Activated T-cell treated with anti-CD3 and anti-CD28 coated beads, Interleukin-2, amount 50 U/mL, for 48 hours (primary cell): ENCODE measurements at places on chromosomes 2 and 18.

DNA sequence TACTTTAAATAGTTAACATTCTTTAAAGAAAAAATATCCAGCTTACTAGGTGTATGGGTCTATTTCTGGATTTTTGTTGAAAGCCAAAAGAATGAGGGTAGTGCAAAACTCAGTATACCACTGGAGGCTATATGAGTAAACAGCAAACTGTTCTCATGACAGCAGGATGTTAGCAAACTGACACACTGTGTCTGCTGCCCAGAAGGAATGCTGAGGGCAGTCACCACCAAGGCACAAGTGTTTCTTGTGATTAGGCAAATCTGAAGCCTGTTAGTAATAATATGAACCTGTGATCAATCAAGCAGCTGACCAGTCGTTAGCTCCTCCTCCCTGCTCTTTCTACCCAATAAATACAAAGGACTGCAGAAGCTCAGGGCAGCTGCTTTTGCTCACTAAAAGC lies 50.5 kb upstream of the SULT1C3 start:
- no peak for DNase-seq

GRCh38 chr18:74946646-74947375 lies 262.1 kb downstream of the PTGR3 start:
- DNase-seq = no peak

- DNase-seq = no peak
Observed at GRCh38 chr2:197277794-197278193, 32.8 kb downstream of the ANKRD44 start.

DNA sequence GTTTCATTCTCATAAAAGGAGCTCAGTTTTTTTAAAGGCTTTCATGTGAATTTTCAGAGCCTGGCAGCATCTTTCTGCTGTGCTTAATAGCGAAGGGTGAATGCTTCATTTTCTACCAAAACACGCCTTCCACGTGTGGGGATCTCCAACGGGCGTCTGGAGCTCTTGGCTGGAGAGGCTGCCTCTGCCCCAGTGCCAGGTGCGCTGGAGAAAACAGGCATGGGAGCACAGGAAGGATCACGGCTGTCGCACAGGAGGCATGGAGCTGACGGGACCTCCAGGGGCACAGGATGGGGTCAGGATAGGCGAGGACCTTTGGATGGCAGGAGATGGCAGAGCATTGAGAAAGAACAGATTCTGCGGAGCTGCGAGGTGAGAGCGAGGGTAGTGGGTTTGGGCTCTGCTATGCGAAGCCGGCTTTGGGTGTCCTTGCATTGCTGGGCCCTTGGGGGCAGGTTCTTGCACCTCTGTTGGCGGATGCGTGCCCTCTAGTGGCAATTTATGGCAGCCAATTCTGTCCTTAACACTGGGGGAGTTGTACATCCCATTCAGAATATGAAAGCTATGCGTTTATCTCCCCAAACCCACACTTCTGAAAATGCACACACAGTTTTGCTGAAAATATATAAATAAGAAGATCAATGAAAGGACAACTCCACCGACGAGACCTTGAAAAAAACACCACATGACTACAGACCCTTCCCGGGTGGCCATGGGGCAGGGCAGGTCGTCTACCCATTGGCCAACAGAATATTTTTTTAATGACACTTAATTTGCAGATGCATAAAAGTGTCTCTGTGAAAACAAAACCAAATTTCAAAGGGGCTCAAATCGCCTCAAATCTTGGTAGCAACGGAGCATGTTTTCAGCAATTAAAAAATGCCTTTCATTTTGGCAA lies 90.4 kb upstream of the SLC35G4 start:
- peak; percentile 64 for DNase-seq
